ENCODE measurements at places on chromosomes 7 and 10.

DNA sequence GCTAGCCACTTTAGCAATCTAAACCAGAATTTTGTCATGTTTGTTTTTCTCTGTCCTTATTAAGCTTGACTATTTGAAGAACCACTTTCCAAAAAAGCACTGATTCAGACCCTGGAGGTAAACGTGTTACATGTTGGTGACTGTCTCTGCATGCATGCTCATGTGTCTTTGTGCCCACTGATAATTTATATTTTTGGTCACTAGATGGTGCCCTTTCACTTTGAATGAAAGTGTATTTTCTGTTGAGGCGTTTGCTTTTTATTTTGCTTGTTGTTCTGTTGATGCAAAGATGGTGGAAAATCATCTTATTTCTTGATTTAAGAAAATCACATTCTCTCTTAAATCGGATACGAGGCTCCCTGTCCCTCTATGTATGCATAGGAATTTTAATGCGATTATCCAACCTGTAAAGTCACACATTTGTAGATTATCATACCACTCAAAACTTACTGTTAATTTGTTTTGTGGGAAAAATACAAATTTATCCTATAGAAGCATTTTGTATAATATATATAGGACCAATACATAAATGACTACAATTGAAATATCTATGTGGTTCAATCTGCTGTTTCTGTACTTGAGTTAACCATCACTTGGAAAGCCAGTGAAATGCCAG, 269.3 kb downstream of the BICC1 start:
- DNase-seq: peak; percentile 60

DNA sequence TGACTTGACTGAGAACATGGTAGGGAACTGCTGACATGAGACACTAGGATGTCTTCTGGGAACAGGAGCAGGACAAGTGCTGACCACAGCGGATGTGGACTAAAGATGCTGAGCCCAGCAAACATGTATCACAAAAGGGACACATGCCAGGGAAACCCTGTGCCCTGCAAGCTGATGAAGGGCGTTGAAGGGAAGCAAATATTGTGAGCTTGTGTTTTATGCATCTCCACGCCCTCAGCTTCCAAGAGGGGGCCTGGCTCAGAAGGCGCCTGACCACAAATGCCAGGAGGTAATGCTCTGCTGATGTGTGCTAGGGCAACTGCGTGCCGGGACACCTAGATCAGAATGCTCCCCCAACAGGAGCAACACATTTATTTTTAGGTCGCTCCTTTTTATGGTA, 207.3 kb downstream of the CXCL12 start:
- no peak for DNase-seq

DNA sequence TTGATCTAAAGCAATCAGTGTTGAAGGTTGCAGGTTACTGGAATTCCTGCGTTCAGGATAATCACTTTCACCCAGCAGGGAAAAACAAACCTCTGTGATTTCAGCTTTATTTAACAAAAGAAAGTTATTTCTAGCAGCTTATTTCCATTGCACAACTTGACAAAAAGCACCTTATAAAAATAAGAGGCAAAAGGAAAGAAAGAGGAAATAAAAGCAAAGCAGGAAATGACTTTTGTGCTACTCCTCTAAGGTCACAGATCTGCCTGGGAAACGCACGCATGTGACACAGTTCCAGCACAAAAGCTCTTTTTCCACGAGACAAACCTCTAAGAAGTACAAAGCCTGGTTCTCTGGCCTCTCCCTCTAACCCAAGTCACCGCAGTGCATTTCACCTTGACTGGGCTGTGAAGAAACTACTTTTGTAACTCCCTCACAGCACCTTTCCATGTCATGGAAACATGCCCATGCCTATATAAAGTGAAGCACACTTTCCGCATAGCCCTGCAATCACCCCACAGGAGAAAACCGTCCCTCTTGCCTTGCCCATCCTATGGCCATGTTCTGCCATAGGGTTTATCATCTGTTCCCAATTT, 870 bp downstream of the ANK3 start:
- DNase-seq: no peak

DNA sequence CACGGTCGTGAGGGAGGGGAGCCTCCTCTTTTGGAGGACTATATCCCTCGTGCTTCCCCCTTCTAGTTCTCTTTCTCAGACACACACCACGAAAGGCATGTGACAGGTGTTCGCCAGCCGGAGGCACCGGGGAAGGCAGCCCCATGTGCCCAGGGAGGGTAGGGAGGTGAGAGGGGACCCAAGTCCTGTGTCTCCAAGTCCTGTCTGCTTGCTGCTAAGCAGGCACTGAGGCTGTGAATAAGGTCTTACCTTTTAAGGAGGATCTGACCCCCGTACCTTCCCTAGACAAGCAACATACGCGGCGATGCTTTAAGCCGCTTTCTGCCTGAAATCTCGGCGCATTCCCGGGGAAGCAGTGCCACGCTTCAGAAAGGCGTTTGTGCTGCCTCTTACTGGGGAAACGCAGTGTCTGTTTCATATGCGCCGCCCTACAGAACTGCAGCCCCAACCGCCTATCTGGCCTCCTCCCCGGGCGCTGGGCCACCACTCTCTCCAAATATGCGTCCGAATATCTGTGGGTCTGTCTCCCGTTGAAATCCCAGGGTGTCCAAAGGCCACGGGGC, 770 bp downstream of the PLXNA4 start:
- DNase-seq: peak; percentile 40

- no peak for DNase-seq
Measured at GRCh38 chr7:132757783-132758182, 181.5 kb upstream of the PLXNA4 start.

DNA sequence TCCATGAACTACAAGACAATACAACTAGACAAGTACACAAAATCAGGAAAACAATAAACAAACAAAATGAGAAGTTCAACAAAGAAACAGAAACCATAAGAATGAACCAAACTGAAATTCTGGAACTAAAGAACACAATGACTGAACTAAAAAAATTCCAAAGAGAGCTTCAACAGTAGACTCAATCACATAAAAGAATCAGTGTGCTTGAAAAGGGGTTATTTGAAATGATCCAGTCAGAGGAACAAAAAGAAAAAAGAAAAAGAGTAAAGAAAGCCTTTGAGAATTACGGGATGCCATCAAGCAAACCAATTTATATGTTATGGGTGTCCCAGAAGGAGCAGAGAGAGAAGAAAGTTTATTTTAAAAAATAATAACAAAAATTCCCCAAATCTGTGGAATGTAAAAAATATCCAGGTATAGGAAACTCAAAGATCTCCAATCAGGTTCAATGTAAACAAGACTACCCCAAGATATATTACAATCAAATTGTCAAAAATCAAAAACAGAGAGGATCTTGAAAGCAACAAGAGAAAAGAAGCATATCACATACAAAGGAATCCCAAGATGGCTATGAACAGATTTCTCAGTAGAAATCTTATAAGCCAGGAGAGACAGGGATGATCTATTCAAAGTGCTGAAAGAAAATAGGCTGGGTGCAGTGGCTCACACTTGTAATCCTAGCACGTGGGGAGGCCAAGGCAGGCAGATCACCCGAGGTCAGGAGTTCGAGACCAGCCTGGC, 18.7 kb downstream of the COG5 start:
- no peak for DNase-seq

- no peak for DNase-seq
Measured at GRCh38 chr7:101226721-101227120, 8.8 kb downstream of the ZNHIT1 start.

- no peak for DNase-seq
Measured at GRCh38 chr10:105761576-105762260, 1120.6 kb downstream of the SORCS3 start.

GRCh38 chr7:106064771-106065574, 47.1 kb downstream of the SYPL1 start:
- no peak for DNase-seq

- no peak for DNase-seq
Measured at GRCh38 chr10:30894221-30894620, 137.4 kb downstream of the ZNF438 start.

DNA sequence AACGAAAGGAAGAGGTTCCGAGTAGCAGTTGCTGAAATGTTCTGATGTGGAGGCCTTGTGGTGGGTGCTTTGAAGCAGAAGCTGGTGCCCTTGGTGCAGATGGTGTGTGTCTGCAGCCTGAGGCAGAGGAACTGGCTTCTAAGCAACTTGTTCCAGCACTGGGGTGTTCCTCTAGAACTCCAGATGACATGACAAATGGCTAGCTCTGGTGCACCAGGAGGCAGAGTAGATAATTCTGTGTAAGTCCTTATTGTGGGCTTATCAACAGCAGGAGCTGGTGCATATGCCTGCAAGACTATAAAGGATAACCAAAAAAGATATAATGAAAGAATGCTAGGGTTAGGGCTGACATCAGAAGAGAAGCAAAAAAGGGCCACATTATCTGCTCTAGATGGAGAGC, 76.5 kb downstream of the ARL5B start:
- peak; percentile 86 for DNase-seq

- no peak for DNase-seq
Measured at GRCh38 chr10:104641937-104642657, 1.0 kb downstream of the SORCS3 start.

DNA sequence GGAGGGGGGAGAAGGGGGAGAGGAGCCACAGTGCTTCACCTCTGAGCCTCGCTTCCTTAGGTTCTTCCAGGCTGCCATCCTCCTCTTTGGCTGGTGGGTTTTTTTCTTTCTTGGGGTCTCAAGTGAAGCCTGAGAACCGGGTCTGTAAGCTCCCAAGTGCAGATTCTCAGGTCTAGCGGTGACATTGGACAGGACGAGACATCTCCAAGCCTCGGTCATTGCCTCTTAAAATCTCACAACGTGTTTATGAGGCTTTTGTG, 817 bp upstream of the IL15RA start:
- no peak for DNase-seq

GRCh38 chr7:133394369-133394768, 141.5 kb downstream of the EXOC4 start:
- no peak for DNase-seq

DNA sequence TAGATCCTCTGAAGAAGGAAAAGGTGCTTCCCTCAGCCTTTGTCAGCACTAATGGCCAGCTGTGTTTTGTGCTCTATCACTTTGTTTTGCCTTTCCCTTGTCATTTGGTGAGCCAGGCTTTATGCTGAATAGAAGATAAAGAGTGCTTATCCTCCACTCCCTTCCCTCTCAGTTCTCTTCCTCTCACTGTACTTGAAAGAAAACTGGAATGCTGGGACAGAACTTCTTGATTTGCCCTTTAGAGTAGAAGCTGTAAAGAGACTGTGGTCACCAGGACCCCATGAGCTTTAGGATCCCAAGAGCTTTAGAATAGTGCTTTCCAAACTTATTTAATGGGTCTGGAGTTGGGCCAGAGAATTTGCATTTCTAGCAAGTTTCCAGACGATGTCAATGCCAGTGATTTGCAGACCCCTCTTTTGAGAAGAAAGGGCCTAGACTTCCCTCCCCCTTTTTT, 81.4 kb downstream of the LRRC4 start:
- no peak for DNase-seq

GRCh38 chr7:81501220-81501619, 268.6 kb downstream of the HGF start:
- peak; percentile 16 for DNase-seq

GRCh38 chr10:12041766-12042408, 722 bp downstream of the UPF2 start:
- peak; percentile 75 for DNase-seq

DNA sequence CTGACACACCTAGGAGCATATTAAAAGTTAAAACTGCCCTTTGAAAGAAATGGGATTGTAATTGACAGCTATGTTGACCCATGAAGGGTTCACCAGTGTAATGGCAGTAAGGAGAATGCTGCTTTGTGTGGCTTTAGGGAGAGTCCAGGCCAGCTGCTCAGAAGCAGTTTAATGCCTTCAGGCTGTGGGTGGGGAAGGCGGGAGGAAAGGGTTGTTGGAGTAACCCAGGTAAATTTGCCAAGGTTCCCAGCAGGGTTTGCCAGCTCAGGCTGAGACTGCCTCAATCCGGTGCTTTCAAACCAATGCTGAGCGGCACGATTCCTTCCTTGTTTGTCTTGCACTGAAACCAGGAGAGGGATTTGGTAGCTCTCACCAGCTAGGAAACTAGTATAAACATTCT, 637.2 kb downstream of the INHBA start:
- no peak for DNase-seq

DNA sequence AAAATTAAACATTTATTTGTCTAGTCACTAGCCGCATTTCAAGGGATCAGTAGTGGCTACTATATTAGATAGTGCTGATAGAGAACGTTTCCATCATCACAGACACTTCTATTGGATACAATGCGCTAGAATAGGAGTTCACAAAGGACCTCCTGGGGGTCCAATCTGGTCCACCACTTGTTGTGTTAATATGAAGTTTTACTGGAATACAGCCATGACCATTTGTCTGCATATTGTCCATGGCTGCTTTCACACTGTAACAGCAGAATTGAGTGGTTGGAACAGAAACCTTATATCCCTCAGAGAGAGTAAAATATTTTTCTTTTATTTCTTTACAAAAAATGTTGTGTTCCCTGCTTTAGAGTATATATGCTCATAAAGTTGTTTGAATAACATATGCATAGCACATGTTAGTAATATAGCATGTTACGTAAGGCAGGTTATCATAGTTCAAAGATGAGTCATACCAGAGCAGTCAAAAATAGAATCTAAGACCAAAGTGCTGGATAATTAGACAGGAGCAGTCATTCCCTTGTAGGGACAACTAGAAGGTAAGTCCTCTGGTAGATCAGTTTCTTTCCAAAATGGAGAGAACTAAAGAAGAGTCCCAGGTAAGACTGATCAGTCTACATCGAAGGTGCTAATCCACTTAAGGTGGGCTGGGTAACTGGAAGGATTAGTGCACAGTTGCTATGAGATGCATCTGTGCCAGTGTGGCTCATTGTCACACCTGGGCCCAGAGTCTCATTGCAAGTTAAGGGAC, 14.9 kb downstream of the BZW2 start:
- DNase-seq: peak; percentile 62

- DNase-seq: peak; percentile 69
Measured at GRCh38 chr7:2431260-2431867, 28.0 kb downstream of the CHST12 start.

GRCh38 chr10:1402816-1403507, 334.4 kb downstream of the ADARB2 start:
- DNase-seq: no peak

- DNase-seq: peak; percentile 77
Measured at GRCh38 chr10:52818019-52818418, 45.4 kb upstream of the MBL2 start.

GRCh38 chr7:93327006-93327633, 95.0 kb downstream of the VPS50 start:
- no peak for DNase-seq

GRCh38 chr7:48035967-48036478, 680 bp downstream of the C7orf57 start:
- DNase-seq: no peak

Measured in hematopoietic multipotent progenitor cell treated with erythropoietin and hydrocortisone succinate and interleukin-3 and kit ligand, for 6 days (in vitro differentiated cells).